Effector CD4-positive, alpha-beta T cell (primary cell): ENCODE measurements at places on chromosomes 11 and 22.

GRCh38 chr11:95360377-95361075 is 129.5 kb upstream of the SESN3 start:
- DNase-seq = no peak

DNA sequence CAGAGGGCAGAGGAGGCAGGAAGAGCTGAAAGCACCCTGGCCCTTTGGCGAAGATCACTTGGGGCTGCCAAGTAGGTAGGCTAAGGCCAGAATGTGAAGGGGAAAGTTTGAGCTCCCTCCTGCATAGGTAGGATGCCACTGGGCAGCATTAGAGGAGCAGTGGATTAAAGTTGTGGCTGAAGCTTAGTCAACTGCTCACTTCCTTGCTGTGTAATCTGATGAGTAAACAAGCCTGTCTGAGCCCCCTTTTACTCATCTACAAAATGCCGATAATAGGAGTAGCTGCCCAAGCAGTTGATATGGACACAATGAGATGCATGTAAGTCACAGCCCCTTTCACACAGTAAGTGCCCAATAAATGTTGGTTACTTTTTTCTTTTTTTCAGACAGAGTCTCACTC is 216.4 kb downstream of the MN1 start:
- DNase-seq = no peak

- DNase-seq = no peak
Observed at GRCh38 chr22:17576470-17576869, 13.2 kb downstream of the SLC25A18 start.

GRCh38 chr11:4684631-4685285 is 12.9 kb downstream of the OR51E2 start:
- no peak for DNase-seq

DNA sequence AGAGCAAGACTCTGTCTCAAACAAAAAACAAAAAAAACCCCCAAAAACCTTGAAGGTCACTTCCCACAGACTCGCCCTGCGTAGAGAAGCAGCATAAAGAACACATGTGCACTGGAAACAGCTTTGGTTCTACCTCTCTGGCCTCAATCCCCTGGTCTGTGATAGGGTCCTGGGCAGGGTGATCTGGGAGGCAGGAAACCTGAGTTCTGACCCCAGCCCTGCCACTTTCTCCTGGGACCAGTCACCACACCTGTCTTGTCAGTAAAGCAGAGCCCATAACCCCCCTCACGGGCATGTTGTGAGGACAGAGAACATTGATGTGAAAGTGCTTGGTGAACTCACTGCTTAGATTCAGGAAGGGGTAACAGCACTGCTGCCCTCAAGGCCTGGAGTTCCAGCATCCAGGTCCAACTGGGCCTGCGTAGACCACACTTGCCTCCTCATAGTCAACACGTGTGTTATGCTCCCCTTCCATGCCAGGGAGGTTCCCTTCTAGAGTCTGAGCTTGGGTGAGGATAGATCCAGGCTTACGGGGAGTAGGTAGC is 11.4 kb downstream of the UCP2 start:
- no peak for DNase-seq

DNA sequence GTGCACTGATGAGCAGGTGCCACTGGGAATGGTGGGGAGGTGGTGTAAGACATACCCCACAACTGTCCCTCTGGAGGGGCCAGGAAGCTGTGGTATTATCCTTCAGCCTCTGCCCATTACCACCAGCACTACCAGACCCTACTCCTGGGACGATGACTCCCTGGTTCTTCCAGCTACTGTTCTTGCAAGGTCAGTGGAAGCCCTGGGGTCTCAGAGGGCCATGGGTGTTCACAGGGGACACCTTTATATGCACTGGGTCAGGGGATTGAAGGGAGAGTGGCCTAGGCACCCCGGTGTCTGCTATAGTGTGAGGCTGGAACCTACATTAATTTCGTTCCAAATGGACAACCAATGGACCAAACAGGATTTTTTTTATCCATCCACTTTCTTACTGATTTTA is 102.1 kb downstream of the RPS6KA4 start:
- no peak for DNase-seq

GRCh38 chr22:41664490-41664889 is 24.2 kb downstream of the SNU13 start:
- no peak for DNase-seq

- DNase-seq = no peak
Observed at GRCh38 chr22:43471606-43472135, 59.9 kb downstream of the MPPED1 start.

GRCh38 chr22:36350751-36351594 is 36.8 kb downstream of the MYH9 start:
- DNase-seq = no peak

DNA sequence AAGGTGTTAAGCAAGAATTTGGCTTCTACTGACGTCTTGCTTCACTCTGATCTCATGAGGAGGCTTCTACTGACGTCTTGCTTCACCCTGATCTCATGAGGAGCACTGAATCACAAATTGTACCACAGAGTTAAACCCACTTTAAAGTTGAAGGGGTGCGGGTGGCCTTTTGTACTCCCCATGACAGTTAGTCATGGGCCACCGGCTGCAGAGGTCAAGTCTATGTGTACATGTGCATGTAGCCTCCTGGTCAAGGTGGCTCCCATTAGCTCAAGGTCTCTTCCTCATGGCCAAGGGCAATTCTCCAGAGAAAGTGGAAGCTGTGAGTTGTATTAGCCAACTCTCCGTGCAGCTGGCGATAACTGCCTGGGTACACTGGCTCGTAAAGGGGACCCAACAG is 23.1 kb upstream of the FZD4 start:
- no peak for DNase-seq

DNA sequence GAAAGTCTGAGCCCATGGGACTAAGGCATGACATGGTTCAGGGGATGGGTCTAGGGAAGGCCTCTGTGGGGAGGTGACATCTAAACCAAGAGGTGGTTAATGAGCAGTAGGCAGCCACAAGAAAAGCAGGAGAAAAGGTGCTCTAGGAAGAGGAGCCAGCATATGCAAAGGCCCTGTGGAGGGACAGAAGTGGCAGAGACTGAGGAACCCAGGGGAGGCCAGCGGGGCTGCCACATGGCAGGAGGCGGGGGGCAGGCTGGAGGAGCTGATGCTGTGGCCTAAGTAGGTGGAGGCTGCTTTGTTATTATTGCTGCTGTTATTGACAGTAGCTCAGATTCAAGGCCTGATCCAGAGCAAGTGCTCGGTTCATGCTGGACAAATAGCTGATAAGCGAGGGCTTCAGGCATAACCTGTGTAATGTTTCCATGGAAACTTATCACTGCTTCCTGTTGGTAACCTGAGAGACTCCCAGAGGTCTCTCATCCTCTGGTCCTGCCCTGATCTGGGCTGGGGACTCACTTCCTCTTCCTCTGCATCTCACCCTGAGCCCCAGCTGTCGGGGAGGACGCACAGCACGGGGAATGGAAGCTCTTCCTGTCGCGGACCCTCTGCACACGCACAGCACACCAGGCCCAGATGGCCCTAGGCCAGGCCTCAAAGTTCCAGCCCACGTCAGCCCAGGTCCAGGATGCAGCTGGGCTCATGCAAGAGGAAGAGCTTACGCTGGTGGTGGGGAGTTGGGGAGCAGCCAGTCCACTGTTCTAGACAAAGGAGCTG is 75.2 kb upstream of the TP53I11 start:
- no peak for DNase-seq

- DNase-seq = no peak
Observed at GRCh38 chr11:8045839-8046238, 35.2 kb upstream of the TUB start.

DNA sequence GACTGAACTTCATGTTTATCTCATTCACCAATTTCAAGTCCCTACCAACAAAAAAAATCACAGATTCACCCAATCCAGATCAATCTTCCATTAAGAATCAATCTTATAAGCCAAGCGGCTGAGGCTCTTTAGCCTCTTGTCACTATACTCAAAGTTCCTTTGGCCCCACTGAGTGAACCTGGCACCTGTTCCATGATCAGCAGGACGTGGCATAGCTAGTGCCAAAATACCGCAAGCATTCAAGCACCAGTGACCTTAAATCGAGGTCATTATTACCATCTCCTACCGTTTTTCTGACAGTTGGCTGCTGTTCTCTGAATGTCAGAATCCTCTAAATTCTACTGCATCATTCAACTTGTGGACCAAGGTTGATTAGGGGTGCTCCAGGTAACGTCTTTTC is 141.2 kb downstream of the CADM1 start:
- no peak for DNase-seq

- DNase-seq = no peak
Observed at GRCh38 chr22:24337894-24338645, 67.4 kb downstream of the SPECC1L start.

- DNase-seq = no peak
Observed at GRCh38 chr11:111938687-111939160, 1.6 kb downstream of the DIXDC1 start.

DNA sequence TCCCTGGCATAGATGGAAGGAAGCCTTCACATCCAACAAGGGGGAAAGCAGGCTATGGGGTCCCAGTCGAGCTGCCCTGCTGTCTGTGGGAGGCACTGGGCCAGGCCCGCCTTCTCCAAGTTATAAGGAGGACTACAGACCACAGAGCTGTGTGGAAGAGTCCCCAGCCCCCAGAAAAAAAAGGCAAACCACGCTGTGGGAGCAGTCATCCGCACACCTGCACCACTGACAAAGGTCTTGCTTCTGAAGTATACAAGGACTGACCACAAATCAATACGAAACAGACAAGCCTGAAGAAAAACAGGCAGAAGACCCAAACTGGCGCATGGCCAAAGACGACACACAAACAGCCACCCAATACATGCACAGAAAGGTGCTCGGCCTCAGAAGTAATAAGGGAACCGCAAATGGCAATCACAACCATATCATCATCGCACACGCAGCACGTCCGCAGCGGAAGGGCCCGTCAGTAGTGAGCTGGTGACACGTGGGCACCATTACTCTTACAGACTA is 384.1 kb downstream of the CTTN start:
- no peak for DNase-seq

DNA sequence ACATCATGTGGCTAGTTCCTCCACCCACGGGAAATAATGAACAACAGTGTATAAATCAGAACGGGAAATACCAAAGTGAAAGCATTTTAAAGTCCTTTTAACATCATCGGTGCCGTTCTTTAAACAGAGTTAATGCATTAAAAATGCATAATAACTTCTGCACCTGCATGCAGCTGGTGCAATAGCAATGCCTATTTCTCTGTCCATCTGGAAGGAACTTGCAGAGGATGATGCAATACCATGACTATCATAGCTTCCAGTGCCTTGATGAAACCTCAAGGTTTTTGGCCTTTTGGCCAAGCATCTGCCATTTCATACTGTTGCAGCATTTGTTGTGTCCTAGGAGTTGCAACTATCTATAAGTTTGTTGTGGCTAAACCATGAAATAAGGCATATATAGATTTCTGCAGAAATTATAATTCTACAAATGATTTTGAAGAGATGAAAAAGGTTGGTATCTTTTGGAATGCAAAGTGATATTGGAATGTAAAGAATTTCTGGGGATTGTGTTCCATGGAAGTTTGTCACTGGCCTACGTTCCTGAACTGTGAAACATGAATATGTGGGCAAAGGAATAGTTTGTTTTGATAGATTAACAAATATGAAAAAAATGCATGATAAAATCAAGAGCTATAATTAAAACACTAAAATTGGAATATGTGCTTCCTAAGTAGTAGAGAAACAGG is 9.8 kb upstream of the EIF3F start:
- no peak for DNase-seq

GRCh38 chr11:122024278-122024677 is 91.7 kb downstream of the BLID start:
- no peak for DNase-seq

GRCh38 chr22:42287174-42287890 is 16.9 kb upstream of the TCF20 start:
- DNase-seq = no peak

DNA sequence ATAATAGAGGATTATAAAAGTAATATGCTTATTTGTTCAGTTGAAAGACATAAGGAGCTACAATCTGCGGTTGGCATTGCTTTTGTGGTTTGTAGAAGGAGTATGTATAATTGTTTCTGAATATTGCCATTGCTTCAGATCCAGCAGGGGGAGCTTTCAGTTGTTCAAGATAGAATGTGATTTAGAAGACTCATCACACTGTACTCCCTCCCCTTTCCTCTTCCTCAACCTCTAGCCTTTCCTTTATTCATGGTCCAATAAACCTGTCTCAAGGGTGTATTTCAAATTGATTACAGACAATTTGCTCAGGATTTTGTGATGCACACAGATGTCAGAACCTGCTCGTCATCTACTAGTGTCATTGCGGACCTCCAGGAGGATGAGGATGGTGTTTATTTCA is 9.8 kb downstream of the PRMT3 start:
- DNase-seq = no peak

DNA sequence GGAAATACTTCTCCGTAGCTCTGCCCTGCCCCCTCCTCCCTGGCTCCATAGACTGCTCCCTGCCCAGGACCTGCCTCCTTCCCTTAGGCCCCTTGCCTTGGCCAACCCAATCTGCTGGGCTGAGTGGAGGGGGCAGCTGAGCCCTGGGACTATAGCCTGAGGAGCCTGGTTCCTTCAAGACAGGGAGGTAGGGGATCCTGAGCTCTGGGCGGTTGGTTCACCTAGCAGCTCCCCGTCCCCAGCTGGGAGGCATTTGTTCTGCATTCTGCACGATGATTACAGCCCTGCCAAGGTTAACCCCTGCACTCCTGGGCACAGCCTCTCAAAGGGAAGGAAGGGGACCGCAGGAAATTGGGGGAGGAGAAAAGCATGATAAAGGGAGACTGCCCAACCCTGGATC is 3.6 kb upstream of the CDC42EP1 start:
- DNase-seq = no peak

DNA sequence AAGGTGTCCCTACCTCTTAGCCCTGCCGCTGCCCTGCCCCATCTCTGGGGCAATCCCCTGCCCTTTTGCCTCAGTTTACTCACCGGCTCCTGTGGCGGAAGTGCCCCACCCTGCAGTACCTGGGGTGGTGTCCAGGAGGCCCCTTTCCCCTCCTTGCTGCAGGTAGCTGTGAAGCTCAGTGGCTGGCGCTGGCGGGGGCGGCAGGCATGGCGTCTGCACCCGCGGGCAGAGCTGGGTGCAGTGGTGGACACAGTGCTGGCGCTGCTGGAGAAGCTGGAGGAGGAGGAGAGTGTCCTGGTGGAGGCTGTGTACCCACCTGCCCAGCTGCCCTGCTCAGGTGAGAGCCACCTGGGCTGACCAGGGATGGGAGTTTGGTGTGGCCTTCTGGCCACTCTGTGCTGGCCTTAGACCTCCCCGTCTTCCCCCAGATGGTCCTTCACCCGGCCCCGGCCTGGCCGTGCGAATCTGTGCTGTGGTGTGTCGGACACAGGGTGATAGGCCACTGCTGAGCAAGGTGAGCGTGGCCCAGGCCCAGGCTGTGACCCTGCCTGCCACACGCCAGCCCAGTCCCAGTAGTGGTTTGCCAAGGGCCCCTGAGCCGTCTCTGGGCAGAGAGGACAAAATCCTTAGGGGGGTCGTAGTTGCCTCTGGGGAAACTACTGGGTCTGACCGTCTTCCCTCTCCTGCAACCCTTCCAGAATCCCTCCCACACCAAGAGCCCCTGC is 4.0 kb downstream of the CARNS1 start:
- DNase-seq = no peak

DNA sequence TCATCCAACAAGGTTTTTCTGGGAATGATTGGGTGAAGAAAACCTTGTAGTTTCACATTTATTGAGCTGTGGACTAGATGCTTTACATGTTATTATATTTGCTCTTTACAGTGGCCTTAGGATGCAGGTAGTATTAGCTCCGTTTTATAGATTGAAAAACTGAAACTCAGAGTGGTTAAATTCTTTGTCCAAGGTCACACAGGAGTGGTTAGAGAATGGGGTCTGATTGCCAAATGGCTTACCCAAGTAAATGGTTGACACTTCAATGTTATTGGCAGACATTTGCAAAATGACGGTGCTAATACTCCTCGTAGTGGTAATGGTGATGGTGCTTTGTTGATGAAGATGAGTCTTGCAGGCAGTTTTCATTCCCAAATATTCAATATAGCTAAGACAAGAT is 2.2 kb downstream of the GTPBP1 start:
- DNase-seq = no peak
